Stimulated activated effector memory CD8-positive, alpha-beta T cell treated with anti-CD3 and anti-CD28 coated beads, Interleukin-12 subunit alpha, Interleukin-12 subunit beta, amount 100 ng/mL, for 72 hours (primary cell): ENCODE measurements at places on chromosomes 6 and 20.

GRCh38 chr6:80566361-80566760 lies 459.9 kb downstream of the BCKDHB start:
- no peak for DNase-seq

- no peak for DNase-seq
These were observed 12.5 kb upstream of the RIN2 start for GRCh38 chr20:19745584-19745983.

DNA sequence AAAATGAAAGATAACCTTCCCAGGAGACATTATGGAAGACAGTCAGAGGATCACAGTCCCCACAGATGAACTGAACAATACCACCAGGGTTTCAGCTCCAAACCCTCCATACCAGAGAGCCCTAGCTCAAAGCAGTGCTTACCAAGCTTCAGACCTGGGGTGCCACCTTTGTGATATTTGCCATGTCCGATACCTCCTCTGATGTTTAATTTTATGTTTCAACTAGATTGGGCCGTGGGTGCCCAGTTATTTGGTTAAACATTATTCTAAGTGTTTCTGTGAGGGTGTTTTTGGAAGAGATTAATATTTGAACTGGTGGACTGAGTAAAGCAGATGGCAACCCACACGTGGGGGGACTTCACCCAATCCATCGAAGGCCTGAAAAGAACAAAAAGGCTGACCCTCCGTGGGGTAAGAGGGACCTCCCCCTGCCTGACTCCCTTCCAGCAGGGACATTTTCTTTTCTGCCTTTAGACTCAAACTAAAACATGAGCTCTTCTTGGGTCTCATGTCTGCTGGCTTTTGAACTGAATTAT lies 11.8 kb downstream of the SCML4 start:
- DNase-seq, result no peak

DNA sequence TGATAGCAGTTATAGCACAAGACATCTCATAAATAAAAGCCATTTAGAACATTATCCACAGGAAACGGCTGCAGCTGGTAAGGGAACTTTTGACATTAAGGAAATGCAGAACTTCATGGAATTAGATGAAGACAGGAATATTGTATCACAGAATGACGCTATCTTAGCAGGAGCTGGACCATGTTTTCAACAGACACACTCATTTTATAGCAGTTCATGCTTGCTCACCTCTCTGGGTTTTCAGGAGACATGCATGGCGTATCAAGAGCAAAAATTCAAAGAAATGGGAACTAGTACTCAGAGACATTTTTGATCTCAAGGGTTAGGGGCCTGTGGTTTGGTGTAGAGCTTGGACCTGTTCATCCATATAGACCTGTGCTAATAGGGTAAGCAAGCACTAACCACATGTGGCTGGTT lies 125.0 kb downstream of the FYN start:
- no peak for DNase-seq

DNA sequence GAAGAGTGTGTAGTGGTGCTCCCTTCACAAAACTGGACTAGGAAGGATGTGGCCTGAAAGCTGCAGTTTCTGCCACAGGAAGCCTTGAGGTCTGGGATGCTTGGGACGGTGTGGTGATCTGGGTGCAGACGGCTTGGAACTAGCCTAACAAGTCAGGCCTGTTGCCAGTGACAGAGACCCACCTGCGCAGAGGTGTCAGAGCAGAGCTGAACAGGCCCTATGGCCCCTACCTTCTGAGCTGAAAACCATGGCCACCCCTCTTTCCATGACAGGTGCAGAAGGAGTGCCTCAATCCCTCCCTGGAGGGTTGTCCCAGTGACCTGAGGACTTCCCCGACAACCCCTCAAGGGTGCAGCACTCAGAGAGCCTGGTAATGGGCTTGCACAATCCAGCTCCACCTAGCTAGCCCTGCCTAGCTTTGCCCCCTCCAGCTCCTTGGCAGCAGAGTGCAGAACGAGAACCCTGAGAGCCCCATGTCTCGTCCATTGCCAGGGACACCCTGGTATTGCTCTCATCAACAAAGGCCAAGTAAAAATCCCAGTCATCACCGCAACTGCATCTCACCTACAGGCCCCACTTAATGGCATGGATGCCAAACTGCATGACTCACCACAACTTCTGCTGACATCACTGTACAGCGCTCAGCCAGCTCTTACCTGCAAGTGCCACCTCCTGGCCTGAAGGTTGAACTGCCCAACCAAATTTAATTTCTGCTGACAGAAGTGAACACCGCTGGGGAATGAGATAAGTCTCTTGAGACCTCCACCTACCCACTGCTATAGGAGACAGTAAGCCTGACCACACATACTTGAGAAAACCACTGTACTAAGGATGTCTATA lies 563.1 kb downstream of the TFAP2A start:
- no peak for DNase-seq

DNA sequence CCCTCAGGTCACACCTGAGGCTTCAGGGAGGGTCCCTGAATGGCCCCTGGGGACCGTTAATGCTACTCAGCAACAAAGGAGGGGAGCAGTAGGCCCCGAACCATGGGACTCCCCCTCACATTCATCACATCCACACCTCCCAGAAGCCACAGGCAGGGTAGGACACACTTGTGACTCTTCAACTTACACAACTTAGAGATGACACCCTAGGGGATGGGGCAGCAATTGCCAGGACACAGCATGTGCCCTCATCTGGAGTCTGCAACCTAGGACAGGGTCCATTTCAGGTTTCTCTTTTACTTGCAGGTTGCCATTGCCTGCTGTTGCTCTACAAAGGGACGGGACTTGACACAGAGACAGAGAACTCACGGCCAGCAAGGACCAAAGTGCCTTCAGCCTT lies 770 bp downstream of the ULBP3 start:
- no peak for DNase-seq

DNA sequence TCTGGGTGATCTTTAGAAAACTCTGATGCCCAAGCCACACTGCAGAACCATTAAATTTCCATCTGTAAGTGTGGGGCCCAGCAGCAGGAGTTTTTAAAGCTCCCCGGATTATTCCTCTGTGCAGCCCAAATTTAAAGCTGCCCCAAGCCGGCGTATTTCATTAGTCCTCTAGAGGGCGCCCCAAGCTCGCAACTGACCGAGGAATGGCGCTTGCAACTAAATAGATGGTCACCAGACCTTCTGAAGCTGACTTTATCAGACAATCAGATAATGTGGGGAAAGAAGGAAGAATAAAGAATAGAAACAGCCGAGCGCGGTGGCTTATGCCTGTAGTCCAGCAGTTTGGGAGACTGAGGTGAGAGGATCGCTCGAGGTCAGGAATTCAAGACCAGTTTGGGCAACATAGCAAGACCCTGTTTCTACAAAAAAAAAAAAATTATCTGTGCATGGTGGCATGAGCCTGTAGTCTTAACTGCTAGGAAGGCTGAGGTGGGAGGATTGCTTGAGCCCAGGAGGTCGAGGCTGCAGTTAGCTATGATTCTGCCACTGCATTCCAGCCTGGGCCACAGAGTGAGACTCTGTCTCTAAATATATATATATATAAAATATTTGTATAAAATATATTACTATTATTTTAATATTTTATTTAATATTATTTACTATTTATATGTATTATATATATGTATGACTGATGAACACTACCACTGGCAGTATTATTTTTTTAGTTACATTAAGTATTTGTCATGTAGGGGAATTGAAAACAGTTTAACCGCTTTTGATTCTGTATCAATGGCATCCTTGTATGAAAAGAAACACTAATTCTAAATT lies 56.0 kb downstream of the OTOR start:
- DNase-seq, result peak; percentile 18

DNA sequence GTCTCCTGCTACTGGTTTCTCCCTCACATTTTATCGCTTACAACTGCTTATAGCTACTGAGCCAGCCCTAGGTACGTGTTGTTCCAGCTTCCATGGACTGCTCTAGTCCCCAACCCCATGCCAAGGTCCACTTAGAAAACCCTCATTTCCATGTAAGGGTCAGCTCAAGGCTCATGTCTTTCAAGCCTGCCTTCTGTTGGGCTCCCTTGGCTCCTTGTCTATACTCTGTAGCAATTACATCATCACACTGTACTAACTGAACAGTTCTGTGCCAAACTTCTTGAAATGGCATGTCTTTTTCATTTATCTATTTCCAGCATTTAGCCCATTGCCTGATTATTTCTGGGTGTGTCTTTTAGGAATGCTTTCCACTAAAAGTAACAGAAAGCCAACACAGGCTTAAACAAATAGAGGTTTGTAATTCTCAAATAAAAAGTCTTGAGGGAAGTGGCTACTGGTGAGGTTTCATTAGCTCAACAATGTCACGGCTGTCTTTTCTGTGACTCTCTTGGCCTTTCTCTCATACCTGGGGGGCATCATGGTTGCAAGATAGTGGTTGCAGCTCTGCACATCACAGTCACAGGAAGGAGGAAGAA lies 317.6 kb downstream of the TPBG start:
- DNase-seq, result no peak

GRCh38 chr6:11113038-11113437 lies 1.5 kb upstream of the ERVFRD-1 start:
- DNase-seq, result no peak

- DNase-seq, result no peak
These were observed 16.5 kb upstream of the HLA-A start for GRCh38 chr6:29925727-29926412.

DNA sequence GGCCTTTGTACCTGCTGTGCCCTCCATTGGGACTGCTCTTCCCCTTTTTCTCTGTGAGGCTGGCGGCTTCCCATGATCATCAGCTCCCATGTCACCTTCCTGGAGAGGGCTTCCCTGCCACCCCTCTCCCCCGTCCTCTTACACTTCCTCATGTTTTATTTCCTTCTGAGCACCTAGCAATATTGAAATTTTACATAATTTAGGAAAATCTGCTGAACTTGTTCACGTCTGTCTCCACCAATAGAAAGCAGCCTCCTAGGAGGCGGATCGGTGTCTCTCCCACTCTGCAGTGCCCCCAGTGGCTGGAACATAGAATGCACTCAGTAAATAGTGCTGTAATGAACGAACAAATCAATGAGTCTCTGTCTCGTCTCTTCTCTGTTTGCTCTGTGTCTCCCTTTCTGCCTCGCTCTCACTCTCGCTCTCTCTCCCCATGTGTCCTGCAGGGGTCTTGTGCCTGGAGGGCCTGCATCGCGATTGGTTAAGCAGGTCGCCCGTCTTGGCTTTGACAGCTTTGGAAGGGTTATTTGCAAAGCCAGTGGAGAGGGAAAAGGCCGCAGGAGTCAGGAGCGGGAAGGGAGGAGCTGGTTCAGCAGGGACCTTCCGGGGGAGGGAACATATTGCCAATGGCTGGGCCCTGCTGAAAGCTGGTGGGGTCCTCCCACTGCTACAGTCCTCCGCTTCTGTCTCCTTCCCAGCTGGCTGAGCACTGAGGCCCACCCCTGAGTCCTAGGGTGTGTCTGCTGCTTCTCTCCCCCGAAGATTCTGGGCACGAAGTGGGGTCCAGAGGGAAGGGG lies 12.1 kb upstream of the OCSTAMP start:
- DNase-seq, result peak; percentile 59

- no peak for DNase-seq
These were observed 106.4 kb downstream of the CD109 start for GRCh38 chr6:73802366-73802765.
